ENCODE measurements at places on chromosomes 3 and 15.
A peak's percentile ranks its signal among the peaks of the same experiment; 100 is the strongest.

- no peak for DNase-seq
These were observed 11.3 kb downstream of the ADAM10 start for GRCh38 chr15:58738046-58738707.

GRCh38 chr3:12832350-12833221 is 8.8 kb downstream of the RPL32 start:
- no peak for DNase-seq

GRCh38 chr15:77839456-77839855 is 206.7 kb upstream of the LINGO1 start:
- no peak for DNase-seq

- no peak for DNase-seq
These were observed 10.5 kb upstream of the OSBPL11 start for GRCh38 chr3:125605756-125606155.

GRCh38 chr3:45795882-45796765 is at the start of gene SLC6A20:
TSS of gene SLC6A20 (minus strand) at chr3:45796536. CDS start at chr3:45796419, 117 bp downstream.
- no peak for DNase-seq

GRCh38 chr15:60442763-60443162 is 36.2 kb downstream of the ICE2 start:
- no peak for DNase-seq

GRCh38 chr3:58333206-58334012 is 717 bp downstream of the PXK start:
- peak; percentile 37 for DNase-seq

DNA sequence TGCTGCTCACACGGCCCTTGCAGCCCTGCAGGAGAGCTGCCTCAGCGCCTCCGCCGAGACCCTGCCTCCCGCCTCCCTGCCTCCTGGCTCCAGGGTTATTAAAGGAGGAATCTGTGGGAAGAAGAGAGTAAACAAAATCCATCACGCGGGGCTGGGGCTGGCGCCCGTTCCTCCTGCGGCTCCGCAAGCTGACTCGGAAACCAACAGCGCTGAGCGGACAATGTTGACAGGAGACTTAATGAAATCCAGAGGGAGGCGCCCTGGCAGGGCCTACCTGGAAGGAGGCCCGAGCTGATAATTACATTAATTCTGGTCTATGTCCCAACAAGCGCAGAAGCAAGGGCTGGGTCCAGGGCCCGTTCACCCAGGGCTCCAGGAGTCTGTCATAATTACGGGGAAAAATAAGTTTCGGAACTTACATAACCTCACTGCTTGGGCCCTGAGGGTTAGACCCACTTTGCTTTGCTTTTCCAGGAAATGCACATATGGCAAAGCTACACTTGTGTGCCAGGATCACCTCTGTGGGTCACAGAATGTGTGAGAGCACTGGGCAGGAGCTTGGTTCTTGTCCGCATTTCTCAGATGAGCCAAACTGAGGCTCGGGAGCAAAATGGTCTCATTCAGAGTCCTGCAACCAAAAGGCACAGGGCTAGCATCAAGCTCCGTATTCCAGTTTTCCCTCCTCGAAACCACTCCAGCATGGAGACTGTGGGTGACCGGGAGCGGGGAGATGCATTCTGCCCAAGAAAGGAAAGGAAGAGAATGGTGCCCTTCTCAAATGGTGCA is 43.8 kb upstream of the SLC6A6 start:
- no peak for DNase-seq

- no peak for DNase-seq
These were observed 97.7 kb upstream of the SAMMSON start for GRCh38 chr3:69901802-69902201.

DNA sequence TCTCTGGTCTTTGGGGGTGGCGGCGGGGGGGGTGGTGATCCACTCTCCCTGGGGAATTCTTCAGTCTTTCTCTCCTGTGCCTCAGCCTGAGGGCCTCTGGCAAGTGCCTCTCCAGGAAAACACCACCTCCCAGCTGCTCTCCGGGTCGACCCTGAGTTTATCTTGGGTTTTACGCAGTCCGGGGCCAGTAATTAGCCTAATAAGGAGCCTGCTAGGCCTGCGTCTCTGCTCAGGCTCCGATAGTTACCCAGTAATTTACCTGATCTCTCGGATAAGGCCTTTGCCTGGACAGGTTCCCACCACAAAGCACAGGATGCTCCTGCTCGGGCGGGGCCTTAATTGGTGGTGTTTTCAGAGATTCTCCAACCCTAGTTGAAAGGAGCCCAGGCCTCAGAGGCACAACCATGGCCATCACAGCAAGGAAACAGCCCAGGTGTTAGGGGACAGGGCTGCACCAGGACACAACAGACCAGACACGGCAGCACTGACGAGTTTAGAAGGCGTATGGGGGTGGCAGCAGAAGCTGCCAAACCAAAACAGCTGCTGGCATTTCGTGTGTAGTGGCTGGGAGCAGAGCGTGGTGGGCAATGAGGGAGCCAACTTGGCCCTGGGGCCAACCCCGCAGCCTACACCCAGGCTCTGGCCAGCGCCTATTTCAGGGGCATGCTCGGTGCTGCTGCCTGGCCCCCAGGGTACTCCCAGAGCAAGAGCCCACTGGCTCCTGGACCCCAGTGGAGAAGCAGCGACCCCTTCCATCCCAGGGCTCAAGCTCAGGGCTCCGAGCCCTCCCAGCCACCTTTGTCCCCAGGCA is 71.4 kb downstream of the KLF13 start:
- DNase-seq: no peak

- no peak for DNase-seq
These were observed 92.2 kb downstream of the MBNL1 start for GRCh38 chr3:152360966-152361365.

GRCh38 chr3:170361711-170362110 is 4.2 kb downstream of the SKIL start:
- no peak for DNase-seq

DNA sequence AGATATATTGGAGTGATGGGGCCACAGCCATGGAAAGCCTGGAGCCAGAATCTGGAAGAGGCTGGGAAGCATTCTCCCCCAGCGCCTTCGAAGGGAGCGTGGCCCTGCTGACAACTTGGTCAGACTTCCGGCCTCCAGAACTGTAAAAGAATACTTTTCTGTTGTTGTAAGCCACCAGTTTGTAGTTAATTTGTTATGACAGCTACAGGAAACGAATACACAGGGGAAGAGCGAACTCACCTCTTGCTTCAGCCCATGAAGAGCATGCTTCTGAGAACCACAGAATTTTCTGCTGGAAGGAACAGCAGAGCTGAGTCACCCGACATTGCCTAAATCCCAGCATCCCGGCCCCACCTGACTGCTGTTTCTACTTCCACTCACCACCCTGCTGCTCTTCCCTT is 501.7 kb downstream of the SHQ1 start:
- no peak for DNase-seq

DNA sequence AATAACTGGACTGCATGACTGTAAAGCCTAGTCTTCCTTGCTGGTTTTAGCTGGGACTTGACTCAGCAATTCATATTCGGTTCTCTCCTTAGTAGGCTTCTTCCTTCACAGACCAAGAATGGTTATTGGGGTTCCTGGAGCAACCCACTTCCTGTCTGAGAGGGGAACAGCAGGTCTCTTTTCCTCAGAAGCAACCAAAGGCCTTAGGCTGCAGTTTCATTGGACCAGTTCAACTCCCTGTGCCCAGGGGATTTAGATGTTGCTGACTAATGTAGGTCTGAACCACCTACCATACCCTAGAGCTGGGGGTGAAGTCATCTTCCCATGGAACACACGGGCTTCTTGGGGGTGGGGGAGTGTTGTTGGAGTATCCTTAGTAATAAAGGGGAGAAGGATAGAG is 84.0 kb upstream of the SKOR1 start:
- no peak for DNase-seq

DNA sequence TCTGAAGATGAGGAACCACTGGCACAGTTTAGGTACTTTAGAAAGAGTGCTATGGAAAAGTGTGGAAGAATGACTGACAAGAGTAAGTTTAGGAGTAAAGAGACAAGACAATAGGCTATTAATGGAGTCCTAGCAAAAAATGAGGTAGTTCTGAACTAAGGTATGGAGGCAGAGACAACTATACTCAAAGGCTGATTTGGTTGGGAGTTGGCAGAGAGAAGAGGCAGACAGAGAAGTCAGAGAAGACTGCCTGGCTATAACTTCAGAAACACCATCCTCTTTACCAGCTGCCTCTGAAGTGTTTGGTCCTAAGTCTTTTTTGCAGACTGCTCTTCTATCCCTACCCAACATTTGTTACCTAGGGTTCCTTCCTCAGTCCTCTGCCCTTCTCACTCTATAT is 19.2 kb downstream of the DYNC1LI1 start:
- no peak for DNase-seq

- no peak for DNase-seq
These were observed 185.8 kb upstream of the PRICKLE2 start for GRCh38 chr3:64411101-64411500.

- DNase-seq: no peak
These were observed 206.6 kb downstream of the SHQ1 start for GRCh38 chr3:72641684-72642083.

DNA sequence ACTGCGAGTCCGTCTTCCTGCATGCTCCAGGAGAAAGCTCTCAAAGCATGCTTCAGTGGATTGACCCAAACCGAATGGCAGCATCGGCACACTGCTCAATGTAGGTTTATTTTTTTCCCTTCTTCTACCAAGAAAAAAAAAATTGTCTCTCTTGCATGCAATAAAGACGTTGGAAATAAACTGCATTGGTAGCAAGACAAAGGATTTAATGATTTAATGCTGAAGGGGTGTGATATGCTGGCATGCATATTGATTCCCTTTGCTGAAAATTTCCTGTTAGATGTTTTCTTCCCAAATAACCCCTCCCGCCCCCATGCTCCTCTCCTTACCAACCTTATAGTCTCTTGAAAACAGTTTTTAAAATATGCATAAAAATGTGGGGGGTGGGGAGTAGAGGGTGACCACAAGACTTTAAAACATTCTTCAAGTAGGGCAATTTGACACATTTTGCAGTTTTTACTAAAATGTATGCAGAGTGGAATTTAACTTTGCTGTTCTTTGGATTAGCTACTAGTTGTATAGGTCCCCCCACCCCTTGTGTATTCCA is 799 bp downstream of the RARB start:
- DNase-seq: no peak

GRCh38 chr3:129657261-129658046 is 51.0 kb upstream of the PLXND1 start:
- DNase-seq: no peak

DNA sequence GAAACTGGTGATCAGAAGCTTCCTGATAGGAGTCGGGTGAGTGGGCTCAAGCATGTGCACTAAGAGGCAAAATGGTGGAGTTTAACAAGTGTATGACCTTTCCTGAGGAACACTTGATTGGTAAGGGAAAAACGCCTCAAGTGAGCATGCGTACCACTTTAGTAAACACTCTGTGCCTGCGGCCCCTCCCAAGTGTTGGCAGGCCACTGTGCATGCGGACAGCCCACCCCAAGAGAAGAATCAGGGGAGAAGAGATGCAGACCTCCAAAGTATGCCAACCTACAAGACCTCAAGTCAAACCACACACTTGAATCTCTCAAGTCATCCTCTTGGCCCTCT is 122.3 kb downstream of the CTNNB1 start:
- no peak for DNase-seq

DNA sequence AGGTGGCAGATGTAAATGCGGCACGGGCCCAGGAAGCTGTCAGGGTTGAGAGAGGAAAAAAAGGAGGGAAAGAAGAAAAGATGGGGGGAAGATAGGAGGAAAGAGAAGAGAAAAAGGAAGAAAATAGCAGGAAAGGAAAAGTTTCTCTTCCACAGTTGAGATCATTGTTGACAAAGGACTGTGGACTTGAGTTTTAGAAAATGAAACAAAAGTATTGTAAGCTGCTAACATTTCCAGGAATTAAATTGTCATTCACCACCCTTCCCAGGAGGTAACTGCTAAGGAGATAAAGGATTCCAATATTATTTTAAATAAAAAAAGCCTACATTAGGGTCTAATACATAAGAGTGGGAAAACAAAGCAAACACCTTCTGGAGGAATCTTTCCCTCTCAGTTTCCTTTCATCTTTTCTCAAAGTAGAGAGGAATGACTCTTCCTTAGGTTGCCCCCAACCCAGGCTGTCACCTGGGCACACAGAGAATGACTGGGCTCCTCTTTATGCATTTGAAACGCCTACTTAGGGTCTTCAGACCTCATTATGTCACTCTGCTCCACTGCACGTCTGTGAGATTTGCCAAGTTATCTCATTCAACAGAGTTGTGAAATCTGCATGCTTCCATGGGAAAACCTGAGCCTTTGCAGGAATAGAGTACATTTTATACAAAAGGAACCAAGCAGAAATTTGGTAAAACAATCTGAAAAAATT is 194.0 kb downstream of the TNIK start:
- DNase-seq: no peak

DNA sequence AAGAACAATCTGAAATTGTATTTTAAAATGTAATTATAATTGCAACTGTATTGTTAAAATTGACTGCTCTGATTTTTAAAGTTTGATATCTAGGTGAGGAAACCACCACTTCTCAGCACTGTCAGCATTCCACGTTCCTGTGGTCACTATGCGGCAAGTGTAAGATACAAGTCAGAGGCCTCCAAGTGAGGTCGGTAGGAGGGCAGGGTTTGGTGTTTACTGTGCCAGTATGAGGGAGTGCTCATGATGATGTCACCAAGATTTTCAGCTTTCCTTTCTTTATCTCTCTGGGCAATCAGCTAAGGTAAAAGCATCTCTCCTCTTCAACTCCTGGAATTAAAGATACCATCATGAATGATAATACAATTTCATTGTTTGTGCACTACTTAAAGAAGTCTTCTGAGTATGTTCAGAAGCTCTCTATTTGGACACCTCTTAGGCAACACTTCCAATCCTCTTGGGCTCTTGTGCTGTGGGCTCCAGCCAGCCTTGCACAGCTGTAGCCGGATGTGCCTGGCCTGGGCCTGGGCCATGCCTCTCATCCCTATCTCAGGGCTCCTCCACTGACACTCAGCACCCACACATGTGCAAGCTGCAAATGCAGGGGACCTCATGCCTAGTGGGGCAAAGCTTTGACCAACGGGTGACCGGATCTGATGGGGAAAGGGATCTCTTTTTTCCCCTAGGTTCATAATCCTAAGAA is 42.9 kb downstream of the CCR3 start:
- DNase-seq: no peak

GRCh38 chr3:155196131-155197021 is 97.1 kb downstream of the STRIT1 start:
- DNase-seq: no peak

DNA sequence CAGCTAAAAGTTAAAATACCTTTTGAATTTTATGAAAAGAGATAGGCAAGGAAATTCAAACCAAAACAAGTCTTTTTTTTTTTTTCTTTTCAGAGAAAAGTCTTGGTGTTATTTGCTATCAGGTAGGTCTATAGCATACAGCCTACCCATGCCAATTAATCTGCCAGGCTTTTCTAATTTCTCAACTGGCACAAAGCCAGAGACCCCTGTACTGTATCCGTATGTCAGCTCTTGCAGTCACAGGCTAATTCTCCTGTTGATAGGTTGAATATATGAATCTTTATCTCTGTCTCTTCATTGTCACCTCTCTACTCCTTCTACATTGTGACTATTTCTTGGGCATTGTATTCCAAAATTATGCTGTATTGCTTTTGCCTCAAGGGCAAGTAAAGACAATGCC is 133.4 kb downstream of the IL5RA start:
- no peak for DNase-seq

GRCh38 chr3:67642734-67643133 is 11.7 kb downstream of the SUCLG2 start:
- DNase-seq: no peak
